Left ventricle myocardium inferior (tissue), 1 donor: ENCODE measurements at places on chromosomes 7 and 10. TPM values are rescaled to one million over a fixed set of nuclear protein-coding genes. Genes with fewer than 3 reads are reported as not detected.
A peak's percentile ranks its signal among the peaks of the same experiment; 100 is the strongest.

The STK31 gene
- not detected for total RNA-seq

The CCL24 gene
- total RNA-seq: not detected

DNA sequence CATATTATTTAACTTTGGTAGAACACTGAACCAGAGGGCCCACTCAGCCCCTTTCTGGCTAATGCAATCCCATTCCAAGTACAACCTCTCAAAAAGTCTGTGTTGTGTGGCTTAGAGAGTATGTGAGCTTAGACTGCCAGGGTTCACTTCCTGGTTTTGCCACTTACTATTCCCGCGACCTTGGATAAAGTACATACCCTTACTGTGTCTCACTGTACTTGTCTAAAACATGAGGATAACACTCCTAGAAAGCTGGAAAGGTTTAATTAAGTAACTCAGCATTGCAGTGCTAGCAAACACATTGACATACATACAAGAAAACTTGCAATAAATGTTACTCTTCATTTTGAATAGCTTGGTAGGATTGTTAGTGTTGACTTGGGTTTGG, 215.8 kb downstream of the CHCHD3 start:
- DNase-seq: no peak

- DNase-seq: no peak
These were observed 2.2 kb downstream of the KLHL7 start for GRCh38 chr7:23107781-23108180.

DNA sequence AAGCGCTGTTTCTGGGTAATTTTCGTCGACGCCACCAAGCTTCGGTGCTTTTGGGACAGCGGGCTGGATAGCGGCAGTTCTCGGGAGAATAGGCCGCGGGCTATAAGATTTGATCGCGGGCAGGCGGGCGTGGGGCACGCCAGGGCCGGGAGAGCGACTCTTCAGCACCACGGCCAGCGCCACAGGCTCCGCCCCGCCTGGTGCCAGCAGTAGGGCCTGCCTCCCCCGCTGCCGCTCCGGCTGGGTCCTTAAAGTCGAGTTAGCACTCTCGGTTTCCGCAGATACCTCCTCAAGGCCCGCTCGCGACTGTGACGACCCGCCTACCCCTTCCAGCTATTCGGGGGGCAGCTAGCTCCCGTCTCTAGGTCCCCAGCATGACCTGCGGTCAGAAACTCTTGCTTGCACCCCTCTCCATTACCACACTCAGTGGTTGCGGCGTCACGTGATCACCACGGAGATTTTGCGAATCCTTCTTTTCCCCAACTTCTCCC, 9.4 kb downstream of the NXPH1 start:
- DNase-seq: peak; percentile 46
